ENCODE measurements at places on chromosomes 7 and 10. TPM values are rescaled to one million over a fixed set of nuclear protein-coding genes. Genes with fewer than 3 reads are reported as not detected.

DNA sequence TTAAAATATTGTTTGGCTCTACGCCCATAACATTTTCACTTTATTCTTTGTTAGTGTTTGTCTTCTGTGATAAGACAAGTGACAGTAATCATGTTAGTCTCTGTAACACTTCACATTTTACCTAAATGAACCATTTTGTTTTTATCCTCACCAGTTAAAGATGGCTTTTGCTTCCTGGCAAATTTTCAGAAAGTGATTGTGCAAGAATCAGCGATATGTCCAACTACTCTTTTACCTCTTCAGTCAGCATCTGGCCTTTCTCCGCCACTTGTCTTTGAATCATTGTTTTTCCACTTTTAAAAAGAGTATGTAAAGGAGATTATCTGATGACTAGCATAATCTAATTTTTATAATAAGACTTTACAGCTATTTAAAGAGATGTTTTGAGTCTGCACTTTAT, 3.5 kb downstream of the DGKB start:
- DNase-seq = no peak

- no peak for DNase-seq
Observed at GRCh38 chr10:8336629-8337331, 282.3 kb downstream of the GATA3 start.

The TMEM225B gene
- total RNA-seq = not detected

The CYP2C19 gene
- total RNA-seq = not detected

The TMEM60 gene
- 6.4 TPM for total RNA-seq

The MYPN gene
- total RNA-seq = 196 TPM

The UROS gene
- total RNA-seq = 69.5 TPM

DNA sequence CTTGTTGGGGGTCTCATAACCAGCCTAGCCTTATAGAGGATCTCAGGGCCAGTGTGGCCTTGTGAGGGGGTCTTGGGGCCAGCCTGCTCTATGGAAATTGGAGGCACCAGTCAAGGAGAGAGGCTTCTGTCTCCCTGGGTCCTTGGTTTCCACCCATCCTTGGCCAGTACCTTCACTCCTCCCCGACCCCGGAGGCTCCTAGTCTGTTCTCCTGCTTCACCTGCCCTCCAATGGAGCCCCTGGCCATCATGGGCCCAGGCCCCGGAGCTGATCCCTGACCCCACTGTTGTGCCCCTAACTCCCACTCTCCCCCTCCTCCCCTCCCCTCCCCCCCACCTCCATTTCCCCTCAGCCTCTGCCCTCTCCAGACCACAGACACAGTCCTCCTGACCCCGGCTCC, 29.7 kb downstream of the RASGEF1A start:
- no peak for DNase-seq

The TAS2R3 gene
- 0.35 TPM for total RNA-seq

GRCh38 chr10:13437026-13437555, 89.0 kb upstream of the SEPHS1 start:
- no peak for DNase-seq

GRCh38 chr7:88202278-88202677, 17.6 kb downstream of the SRI start:
- DNase-seq = no peak

DNA sequence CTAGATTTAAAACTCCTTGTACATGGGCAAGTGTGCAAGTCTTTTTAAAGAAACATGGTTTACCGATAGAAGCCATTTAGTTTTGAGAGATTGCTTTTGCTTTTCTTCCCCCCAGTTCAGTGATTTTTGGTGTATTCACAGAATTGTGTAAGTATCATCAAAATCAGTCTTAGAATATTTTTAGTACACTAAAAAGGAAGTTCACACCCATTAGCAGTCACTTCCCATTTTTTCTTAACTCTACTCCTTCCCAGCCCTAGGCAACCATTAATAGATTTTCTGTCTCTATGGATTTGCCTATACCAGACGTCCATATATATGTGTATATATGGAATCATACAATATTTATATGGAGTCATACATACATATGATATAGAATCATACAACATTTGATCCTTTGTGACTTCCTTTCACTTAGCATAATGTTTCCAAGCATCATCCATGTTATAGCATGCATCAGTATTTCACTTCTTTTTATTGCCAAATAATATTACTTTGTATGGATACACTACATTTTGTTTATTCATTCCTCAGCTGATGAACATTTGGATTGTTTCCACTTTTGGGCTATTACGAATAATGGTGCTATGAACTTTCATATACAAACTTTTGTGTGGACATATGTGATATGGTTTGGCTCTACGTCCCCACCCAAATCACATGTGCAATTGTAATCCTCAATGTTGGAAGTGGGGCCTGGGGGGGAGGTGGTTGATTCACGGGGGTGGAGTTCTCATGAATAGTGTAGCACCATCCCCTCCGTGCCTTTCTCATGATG, 16.5 kb upstream of the ARL4A start:
- no peak for DNase-seq

- no peak for DNase-seq
Observed at GRCh38 chr10:62093863-62094291, 174.8 kb downstream of the RTKN2 start.

The SYT15 gene
- 6.7 TPM for total RNA-seq

The HOXA9 gene
- not detected for total RNA-seq

GRCh38 chr10:119595676-119596515, 868 bp downstream of the TIAL1 start:
- DNase-seq = no peak

DNA sequence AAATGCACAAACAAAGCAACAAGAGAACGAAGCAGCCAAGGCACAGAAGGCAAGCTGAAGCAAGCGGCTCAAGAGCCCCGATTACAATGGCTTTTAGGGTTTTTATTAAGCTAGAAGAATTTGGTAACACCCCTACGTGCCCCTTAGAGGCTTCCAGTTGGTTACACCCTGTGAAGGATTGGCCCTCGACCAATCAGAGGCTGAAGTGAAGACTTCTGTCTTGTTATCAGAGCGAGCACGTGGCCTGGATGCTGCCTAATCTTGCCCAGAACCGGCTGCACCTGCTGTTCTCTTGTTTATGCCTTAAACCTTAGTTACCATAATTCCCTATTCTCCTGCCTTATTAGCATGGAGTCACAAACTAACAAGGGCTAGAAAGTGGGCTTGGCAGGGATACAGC, 21.4 kb downstream of the KCNK18 start:
- DNase-seq = no peak

- DNase-seq = no peak
Observed at GRCh38 chr7:4017785-4018184, 664.3 kb upstream of the FOXK1 start.

All from cardiac septum (tissue), 1 donor.